NCI-H2107 (cell line): ENCODE measurements at places on chromosomes 2 and 18.

DNA sequence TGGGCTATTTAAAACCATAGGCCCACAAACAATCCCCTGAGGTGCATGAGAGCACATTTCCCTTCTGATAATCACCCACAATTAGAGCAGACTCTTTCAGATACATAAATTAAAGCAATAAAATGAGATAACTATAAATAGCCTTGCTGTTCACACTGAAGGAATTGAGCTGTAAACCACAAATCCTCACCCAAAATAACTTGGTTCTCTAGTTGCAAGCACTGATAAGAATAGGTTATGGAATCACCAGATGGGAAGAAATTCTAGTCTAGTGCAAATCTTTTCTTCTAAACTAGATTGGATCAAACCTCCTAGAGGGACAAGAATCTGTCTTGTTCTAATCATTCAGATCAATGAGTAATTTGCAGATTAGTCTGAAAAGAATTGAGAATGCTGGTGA is 64.6 kb downstream of the NAB1 start:
- DNase-seq = no peak

- DNase-seq = no peak
These were observed 567.8 kb upstream of the KLHL29 start for GRCh38 chr2:22817197-22817596.

GRCh38 chr2:64646007-64646880 is 7.5 kb downstream of the SERTAD2 start:
- peak; percentile 45 for DNase-seq

- DNase-seq = no peak
These were observed 325.5 kb downstream of the AGPS start for GRCh38 chr2:177717831-177718618.

DNA sequence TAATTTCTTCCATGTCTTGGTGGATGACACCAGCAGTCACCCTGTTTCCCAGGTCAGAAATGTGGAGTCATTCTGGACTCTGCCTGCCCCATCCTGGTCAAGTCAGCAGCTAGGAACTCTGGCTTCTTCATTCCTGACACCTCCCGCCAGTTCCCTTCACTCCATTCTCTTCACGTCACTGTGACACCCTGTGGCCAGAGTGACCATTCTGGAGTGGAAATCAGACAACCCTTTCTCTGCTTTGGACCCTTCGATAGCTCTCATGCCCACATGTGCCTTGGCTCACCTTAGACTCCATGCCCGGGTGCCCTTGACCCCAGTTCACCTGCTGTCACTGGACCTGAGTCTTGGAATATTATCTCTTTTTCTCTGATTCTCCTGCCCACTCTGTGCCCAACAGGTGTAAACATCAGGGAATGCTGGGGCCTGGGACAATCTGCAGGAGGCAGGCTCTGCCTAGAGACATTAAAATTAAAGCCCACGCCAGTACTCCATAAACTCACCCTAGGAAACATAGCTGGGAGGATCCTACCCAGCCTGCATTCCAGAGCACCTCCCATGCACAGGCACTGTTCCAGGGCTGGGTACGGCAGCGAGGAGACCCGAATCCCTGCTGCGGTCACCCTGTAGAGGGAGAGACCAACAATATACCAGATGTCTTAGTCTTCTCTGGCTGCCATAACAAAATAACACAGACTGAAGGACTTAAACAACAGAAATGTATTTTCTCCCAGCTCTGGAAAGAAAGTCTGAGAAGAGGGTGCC is 41.1 kb upstream of the FAHD2A start:
- no peak for DNase-seq

DNA sequence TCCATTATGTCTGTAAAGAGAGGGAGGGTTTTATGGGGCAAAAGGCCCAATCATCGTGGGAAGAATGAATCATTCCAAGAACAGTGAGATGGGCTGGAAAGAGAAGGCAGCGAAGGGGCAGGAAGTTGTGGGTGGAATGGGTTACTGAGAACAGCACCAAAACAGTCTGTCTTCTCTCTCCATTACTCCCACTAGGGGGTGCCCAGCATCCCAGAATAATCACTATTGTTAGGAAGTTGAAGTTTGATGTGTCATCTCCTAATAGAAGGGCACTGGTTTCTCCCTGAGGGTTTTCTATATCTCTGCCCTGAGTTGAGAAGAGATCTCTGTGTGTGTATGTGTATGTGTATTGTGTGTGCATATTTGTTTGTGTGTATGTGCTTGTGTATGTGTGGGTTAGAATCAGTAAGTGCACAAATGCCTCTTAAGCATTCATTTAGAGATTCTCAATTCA is 76.6 kb upstream of the MAP4K3 start:
- no peak for DNase-seq

DNA sequence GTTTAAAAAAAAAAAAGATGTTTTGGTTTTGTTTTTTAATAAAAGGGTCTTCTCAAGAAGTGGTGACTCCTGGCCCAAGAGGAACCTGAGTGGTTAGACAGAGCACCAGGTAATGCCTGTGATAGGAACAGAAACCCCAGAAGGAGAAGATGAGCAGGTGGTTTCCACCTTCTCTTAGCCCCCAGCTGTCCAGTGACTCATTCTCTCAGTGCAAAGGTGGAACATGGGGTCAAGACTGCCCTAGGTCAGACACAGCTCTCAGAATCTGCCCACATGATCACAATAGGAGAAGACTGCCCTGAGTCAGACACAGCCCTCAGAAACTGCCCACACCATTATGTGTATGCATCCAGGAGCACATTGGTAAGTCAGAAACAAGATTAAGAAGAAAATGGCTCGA is 61.8 kb downstream of the TBC1D8 start:
- no peak for DNase-seq

DNA sequence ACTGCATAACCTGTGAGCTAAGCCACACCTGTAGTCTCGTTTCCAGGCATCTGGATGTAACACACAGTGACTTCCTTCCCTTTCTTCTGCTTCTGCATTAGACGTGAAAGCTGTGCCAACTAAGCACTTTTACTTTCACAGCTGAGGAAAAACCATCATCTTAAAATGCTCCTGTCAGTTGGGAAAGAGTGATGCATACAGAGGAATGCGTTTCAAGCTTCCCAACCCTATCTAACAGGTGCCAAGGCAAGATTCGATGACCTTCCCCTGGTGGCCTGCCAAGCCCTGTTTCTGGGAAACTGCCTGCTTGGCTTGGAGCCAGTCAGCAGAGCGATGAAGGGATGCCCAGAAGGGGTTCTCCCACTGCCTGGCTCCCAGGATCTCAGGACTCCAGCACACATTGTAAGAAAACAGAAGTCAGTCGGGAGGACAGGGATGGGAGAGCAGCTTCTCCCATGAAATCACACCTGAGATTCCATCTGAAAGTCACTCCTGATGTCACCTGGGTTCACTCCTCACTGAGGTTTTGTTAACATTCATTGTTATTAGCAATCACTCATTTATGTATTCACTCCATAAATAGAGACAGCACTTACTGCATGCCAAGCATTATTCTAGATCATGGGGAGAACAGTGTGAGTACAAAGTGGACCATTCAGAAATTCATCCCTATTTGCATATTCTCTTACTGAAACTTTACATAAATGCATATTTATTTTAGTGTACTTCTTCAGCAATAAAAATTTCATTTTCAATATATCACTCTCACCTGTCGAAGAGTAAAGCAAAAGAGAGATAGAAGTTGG is 64.1 kb downstream of the DTNA start:
- DNase-seq = no peak
